ENCODE measurements at places on chromosomes 4 and X.

- no peak for DNase-seq
These were observed 29.1 kb downstream of the NELFA start for GRCh38 chr4:1979477-1980196.

- no peak for DNase-seq
These were observed 16.3 kb upstream of the ESX1 start for GRCh38 chrX:104270916-104271512.

DNA sequence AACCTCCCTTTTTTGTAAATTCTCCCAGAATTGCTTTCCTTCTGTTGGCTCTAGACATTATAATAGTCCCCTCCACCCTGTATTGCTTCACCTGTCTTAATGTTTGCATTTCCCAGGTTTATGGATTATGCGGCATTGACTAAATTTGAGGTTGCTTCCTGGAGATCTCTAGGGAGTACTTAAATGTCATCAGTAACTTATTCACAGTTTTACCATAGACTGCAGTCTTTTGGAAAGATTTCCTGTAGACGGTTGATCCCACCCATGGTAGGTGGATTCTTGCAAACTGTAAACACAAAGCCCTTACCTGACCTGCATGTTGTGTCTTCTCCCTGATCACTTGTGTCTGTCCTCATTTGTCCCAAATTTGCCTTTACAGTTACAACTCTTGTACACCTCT is 6.2 kb upstream of the NOX1 start:
- DNase-seq: no peak

DNA sequence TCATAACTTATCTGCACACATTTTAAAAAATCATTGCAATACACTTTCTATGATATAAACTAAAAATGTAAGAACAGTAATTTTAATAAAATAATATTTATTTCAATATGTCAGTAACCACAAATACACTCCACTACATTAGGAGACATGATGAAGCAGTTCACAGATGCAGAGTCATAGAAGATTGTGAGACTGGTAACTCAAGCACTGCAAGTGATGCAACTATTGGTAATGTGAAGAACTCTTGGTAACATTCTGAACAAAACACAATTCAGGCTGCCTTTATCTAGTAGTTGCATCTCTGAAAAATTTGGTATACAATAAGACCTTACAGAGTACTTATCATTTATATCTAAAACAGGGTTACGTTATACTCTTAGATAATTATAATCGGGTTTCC is 52.6 kb upstream of the LRAT start:
- DNase-seq: no peak

- no peak for DNase-seq
These were observed 78.7 kb downstream of the SUPT20HL2 start for GRCh38 chrX:24235084-24235710.

GRCh38 chrX:47189906-47190305 is 3.7 kb upstream of the UBA1 start:
- DNase-seq: no peak

DNA sequence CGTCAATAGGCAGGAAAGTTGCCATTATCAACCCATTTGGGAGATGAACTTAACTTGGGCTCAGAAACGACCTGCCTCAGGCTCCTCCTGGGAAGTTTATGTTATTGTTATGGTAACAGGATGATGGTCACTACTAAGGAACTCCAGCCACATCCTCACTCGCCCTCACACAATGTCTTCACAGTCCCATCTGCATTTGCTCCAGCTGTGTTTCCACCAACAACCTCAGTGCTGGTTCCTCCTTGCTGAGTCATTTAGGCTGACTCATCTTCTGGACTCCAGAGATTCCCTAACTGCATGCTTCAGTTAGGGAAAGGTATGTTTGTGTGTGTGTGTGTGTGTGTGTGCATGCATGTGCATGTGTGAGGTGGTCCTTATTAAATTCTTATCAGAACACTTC is 293.4 kb upstream of the BOD1L1 start:
- DNase-seq: no peak

- DNase-seq: no peak
These were observed 403.9 kb downstream of the ADGRL3 start for GRCh38 chr4:61604054-61604453.

GRCh38 chr4:143359644-143360193 is 23.0 kb downstream of the GAB1 start:
- no peak for DNase-seq

DNA sequence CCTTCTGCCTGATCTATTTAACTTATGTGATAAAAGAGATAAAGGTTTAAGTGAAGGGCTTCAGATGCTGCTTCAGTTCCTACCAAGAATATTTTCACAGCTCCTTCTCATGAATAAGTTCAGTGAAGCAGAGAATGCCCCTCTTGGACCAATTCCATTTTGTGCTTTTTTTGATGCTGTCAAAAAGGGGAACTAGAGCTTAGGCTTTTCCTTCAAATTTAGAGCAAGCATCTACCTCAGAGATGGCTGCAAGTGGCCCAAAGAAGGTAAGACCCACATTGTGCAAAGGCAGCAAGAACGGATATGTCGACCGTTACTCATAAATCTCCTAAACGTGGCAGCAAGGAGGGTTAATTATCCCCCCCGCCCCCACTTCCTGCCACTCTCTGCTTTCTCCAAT is 4.5 kb downstream of the CHRDL1 start:
- no peak for DNase-seq

DNA sequence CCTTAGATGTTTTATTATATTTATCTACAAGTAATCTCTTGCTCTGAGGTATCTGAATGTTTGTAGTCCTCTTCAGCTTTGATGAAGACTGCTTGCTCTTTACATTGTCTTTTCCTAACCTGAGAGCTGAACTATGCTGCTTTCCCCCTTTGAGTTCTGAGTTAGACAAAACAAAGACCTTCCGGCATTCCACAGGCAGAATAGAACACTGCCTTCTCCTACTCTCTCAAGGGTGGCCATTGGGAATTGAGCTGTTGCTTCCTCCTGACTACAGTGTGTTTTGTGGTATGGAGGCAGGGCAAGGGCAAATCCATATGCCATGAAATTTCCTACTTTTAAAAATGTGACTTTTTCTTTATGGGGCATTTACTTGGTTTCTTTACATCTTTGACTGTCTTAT is 841.0 kb downstream of the FAM133A start:
- DNase-seq: no peak

DNA sequence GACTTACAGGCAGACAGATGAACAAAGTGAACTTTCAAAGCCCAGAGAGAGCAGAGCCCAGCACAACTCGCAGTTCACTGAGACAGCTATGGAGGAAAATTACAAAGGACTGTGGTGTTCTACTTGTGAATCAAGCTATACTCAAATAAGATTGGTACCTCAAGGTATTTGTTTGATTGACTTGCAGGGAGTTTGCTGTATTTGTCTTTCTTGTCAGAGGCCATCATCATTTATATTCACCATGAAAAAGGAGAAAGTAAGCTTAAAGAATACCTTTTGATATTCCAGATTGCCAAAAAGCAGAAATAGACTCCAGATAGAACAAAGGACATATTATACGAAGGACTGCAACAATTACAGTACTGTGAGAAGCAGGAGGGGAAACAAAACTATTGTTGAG is 1047.9 kb downstream of the RPA4 start:
- DNase-seq: no peak

- no peak for DNase-seq
These were observed 93.5 kb downstream of the TNIP2 start for GRCh38 chr4:2662598-2662997.

DNA sequence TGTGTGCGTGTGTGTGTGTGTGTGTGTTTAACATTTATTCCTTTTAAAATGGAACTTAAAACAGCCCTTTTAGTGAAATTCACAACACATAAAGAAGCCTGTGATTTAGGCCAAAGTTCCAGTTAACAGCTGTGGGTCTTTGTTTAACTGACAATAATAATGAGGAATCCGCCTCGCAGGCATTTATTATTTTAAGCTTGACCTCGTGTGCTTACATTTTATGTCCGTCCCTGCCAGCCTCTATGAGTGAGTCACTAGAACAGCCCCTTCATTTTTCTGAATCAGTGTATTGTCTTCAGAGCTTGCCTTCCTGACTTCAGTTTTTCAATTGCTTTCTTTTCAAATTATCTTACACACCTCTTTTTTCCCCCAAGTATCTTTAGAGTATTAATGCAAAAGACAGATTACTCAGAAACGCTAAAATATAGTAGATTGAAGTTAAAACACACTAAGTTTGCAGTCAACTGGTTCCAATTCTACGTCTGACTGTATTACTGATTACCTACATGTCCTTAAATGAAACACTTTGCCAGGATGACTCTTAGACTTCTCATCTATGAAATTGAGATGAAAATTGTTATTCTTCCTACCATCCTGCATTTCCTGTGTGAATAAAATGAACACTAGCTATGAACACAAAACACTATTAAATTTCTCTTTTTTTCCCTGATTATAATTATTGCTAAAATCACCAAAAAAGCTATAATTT is 319.6 kb upstream of the HS3ST1 start:
- DNase-seq: no peak

Data from NCI-H2029 (cell line).